ENCODE measurements at places on chromosomes 13 and 19.

DNA sequence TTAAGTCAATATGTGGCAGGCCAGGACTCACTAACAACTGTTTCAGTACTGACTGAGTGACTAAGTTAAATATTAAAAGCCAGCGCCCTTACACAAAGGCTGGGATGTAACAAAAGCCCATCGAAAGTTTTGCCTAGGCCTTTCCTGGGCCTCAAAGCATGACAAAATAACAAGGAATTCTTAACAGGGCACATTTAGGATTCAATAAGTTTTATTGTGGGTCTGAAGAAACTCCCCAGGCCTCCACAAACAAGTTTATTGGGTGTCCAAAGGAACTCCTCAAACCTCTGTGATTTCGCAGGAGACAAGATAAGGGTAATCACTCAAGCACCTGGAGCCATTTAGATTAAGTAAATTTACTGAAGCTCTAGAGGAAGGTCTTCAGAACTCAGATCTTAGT lies 130.7 kb upstream of the SGCG start:
- no peak for DNase-seq

- DNase-seq: no peak
Measured at GRCh38 chr19:35388277-35389054, 17.6 kb downstream of the GPR42 start.

DNA sequence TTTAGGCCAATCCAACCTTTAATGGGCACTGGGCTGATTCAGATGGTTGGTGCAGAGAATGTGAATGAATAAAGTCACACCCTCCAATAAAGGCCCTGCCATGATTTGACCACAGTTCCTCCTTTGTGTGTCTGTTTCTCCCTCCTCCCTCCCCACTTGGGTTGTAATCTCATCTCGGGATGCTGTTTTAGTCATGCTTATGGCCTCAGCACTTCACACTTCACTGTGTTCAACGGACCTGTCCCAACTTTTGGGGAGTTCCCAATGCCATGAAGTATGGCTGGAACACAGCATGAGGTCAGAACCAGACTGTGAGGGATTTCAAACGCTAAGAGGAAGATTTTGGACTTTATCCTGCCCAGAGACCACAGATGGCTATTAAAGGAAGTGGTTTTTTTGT lies 5.6 kb upstream of the RAB8A start:
- no peak for DNase-seq

DNA sequence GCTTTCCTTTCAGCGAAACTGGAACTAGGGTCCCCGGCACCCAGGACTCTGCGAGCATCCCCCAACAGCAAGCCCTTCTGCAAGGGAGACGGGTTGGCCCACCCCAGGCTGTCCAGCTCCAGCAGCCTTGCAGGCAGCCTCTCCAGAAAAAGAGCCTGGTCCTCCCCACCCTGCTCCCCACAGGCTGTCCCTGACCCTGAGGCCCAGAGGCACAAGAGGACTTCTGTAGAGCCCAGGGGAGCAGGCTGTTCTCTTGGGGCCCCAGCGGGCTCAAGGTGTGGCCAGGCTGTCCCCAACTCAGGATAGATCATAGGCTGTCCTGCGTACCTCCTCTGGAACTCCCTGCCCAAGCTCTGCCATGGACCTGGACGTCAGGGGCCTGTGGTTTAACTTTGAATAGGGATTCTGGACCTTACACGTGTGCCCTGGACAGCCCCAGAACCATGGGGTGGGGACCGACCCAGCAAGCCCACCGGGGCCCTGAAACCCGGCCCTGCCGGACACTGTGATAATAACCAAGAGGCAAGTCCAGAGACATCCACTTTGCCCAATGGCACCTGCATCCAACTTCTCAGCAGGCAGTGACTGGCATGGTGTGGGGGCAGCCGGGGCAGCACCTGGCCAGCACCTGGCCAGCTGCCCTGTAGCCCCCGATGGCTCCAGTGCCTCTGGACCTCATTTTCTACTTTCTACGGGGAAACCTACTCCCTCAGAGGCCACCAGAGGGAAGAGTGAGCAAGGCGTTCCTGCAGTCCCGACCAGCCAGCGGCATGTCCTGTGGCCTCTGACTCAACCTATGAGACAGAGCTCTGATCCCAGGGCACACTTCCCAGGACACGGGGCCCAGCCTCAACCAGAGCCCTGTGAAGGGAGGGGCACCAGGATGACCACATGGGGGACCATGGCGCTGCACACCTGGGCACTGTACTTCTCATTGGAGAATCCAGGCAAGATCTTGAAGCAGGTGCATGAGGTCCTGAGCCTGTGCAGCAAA lies 50.9 kb upstream of the TPM4 start:
- no peak for DNase-seq

GRCh38 chr19:56718231-56718630 lies 46.7 kb upstream of the ZNF835 start:
- DNase-seq: no peak

DNA sequence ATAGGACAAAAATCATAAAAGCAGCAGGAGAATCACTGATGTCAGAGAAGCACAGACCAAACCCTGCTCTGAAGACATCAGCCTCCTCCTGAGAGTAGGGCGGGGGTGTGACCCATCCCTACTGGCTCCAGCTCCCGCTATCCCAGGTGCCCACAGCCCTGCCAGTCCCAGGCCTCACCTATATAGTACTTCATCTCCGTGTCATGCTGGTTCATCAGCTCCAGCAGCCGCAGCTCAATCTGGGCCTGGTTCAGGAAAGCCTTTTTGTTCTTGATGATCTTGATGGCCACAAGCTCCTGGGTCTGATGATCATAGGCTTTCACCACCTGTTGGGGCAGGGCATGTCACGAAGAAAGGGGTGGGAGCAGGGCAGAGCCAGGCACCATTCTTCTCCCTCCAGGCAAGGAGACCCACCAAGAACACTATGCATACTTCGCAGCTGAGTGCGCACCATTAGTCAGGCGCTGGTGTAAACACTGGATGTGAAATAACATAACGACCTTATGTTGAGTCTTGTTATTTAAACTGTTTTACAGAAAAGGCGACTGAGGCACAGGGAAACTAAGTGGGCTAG lies 4.2 kb downstream of the DYRK1B start:
- DNase-seq: no peak

DNA sequence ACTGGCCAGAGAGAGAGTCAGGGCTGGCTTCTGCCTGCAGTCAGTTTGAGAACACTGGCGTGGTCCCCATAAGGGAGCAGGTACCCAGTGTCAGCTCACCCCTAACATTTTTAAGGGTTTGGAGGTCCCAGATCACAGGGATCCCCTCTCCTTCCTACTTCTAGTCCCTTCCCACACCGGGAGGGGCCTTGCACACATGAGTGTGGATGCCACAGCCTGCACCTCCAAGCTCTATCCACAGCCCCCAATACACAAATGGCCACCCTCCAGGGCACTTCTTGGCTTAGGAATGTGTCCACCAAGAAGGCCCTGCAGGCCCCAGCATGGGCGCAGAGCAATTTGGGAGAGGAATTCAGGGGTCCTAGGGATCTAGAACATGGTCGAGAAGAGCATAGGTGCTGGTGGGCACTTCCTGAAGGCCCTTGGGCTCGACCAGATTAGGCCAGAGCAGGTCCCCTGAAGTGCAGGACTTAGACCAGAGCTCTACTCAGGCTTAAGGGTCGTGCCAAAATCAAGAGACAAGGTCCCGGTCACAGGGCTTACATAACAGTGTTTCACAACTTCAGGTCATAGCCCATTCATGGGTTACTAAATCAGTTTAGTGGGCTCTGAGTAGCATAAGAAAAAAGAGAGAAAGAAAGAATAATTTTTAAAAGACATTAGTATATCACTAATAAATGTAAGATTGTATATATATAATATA lies 16.0 kb downstream of the FXYD5 start:
- DNase-seq: no peak

GRCh38 chr19:27972291-27973040 lies 1240.5 kb downstream of the UQCRFS1 start:
- DNase-seq: no peak

DNA sequence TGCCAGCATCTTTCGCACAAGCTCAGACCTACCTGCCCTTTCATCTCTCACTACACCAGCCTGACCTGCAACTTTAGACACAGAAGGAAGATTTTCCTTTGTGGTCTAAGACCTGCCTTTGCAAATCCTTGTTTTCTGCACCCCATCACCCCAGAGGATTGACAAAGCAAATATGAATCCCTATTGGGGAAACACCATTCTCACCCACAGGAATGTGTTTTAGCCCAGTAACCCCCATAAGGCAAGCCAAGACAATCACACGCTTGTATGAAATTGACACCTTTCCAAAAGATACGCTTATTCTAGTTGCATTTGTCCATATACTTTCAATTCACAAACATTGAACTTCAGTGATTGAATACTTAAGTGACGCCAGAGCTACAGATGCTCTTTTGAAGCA lies 55.7 kb downstream of the SPATA13 start:
- DNase-seq: no peak
